ENCODE measurements at places on chromosomes 3 and 15.
A peak's percentile ranks its signal among the peaks of the same experiment; 100 is the strongest.

- no peak for DNase-seq
Observed at GRCh38 chr15:70453766-70454165, 309.6 kb downstream of the UACA start.

DNA sequence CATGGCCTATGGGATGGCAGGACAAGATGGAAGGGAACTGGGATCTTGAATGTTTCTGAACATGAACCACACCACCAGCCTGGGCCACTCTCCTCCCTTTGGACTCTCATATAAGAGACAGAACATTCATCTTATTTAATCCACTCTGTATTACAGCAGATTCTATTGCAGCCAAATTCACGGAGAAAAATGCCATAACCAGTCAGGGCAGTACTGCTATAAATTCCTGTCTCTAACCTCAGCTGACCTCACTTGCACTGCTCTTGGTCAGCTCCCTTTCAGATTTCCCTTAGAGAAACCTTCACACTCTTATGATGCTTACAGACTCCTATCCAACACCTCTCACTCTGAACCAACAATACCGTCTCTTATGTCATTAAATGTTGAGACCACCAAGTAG is 101.4 kb downstream of the RYK start:
- no peak for DNase-seq

GRCh38 chr3:81998139-81998755 is 236.8 kb upstream of the GBE1 start:
- no peak for DNase-seq

DNA sequence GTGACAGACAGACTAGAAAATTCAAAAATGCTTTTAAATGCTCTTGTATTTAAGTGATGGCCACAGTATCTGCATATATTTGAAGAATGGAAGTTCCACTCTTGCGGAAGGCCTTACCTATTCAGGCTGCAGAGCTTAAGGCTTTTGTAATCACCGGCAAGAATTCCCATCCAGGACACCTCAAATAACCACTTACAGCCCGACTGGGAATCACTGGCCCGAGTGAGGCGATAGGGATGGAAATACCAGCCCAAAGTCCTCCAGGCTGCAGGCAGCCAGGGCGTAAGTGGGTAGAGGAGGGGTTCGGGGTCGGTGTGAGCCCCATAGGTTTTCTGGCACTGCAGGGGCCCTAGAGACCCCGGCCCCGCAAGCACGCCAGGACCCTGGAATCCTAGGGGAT is 9.5 kb downstream of the CMTM7 start:
- no peak for DNase-seq

DNA sequence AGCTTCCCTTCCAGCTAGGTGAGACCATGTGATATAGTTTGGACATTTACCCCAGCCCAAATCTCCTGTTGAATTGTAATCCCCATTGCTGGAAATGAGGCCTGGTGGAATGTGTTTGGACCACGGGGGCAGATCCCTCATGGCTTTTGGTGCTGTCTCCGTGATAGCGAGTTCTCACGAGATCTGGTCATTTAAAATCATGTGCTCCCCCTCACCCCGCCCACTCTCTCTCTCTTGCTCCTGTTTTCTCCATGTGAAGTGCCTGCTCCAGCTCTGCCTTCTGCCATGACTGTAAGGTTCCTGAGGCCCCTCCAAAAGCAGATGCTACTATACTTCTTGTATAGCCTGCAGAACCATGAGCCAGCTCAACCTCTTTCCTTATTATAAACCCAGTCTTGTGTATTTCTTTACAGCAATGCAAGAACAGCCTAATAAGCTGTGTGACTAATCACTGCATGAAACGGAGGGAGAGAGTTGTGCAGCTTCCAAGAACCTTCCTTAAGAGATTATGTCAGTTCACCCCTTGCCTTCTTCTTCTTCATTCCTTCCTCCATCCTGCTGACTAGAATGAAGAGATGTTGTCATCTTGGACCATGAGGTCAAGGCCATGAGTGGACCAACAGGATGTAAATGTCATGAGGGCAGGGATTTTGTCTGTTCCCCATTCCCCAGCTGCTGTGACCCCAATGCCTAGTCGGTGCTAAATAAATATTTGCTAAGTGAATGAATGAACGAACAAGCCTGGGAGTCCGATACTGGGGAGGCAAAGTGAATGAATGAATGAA is 91.0 kb downstream of the CPN2 start:
- DNase-seq = peak; percentile 14
